ENCODE measurements at places on chromosomes 2 and 18.

- no peak for DNase-seq
These were observed 44.9 kb upstream of the YWHAQ start for GRCh38 chr2:9675415-9676351.

- no peak for DNase-seq
These were observed 1.8 kb upstream of the KLHL41 start for GRCh38 chr2:169507698-169508097.

DNA sequence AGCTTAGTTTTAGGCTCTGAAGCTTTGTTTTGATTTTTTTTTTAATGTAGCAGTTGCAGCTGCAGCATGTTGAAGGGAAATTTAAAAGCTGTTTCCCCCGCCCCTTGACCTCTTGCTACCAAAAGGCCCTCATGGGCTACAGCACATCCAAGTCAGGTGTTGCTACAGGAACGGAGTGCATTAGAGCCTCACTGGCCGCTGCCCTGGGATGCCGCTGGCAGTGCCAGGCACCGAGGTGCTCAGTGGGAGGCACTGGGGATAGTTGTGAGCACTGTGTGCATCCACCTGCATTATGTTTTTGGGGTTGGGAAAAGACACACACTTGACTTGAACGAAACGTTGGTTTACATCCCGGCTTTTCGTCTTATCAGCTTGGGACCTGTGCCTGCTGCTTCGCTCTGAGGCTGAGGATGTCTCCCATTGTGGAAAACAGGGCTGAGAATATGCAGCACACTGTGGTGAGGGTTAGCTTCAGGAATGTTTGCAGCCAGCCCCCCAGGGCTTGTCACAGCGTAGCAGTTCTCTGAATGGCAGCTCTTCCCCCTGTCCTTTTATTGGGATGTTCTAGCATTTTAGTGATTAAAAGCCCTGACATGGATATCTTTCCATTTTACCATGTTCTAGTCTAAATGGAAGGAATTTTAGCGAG, 24.1 kb downstream of the DCDC2C start:
- no peak for DNase-seq

GRCh38 chr2:222945887-222946286, 85.1 kb downstream of the ACSL3 start:
- DNase-seq: no peak

DNA sequence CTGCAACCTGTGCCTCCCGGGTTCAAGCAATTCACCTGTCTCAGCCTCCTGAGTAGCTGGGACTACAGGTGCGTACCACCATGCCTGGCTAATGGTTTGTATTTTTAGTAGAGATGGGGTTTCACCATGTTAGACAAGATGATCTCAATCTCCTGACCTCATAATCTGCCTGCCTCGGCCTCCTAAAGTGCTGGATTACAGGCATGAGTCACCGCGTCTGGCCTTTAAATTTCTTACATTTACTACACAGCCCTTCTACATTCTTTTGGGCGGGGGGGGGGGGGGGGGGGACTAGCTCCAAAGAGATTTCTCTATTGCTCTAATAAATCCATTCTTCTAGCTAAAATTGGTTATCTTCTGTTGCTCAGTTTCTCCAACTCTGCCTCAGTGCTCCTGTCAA, 964.9 kb upstream of the ACVR2A start:
- no peak for DNase-seq

Measured in activated CD8-positive, alpha-beta memory T cell treated with anti-CD3 and anti-CD28 coated beads for 4 hours (primary cell).